ENCODE measurements at places on chromosomes 6 and 20.

- DNase-seq, result no peak
Observed at GRCh38 chr6:42355416-42355815, 96.3 kb downstream of the TRERF1 start.

DNA sequence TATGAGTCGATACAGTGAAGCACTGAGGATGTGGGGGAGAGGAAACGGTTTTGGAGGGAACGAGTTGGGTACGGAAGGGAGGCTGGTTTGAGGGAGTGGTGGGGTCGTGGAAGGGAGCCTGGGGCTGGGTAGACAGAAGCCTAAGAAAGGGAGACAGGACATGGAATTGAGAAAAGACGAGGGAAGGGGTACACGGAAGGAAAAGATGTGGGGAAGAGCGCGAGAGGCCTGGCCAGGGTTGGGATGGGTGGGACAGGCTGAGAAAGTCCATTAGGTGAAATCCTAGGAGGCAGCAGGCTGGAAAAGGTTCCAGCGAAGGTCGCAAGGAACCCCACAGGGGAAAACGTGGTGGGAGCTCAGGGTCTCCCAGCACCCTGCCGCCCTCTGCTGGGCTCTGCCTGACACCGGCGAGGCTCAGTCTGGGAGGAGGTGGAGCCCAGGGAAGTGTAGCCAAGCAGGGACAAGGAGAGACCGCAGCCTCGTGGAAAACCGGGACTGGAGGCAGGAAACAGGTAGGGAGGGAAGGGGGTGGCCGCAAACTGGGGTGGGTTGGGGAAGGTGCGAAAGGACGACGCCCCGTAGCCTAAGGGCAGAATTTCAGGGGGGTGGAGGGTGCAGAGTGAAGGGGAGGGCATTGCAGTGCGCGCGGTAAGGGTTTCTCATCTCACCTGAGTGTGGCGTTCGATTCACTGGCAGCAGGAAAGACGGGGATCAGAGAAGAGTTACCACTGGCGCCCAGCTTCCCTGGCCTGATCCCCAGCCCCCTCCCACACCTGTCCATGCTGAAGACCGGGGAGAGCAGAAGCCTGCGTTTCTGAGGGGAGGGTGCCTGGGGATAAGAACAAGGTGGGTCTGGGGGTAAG lies 4.3 kb downstream of the GABBR1 start:
- peak; percentile 75 for DNase-seq

DNA sequence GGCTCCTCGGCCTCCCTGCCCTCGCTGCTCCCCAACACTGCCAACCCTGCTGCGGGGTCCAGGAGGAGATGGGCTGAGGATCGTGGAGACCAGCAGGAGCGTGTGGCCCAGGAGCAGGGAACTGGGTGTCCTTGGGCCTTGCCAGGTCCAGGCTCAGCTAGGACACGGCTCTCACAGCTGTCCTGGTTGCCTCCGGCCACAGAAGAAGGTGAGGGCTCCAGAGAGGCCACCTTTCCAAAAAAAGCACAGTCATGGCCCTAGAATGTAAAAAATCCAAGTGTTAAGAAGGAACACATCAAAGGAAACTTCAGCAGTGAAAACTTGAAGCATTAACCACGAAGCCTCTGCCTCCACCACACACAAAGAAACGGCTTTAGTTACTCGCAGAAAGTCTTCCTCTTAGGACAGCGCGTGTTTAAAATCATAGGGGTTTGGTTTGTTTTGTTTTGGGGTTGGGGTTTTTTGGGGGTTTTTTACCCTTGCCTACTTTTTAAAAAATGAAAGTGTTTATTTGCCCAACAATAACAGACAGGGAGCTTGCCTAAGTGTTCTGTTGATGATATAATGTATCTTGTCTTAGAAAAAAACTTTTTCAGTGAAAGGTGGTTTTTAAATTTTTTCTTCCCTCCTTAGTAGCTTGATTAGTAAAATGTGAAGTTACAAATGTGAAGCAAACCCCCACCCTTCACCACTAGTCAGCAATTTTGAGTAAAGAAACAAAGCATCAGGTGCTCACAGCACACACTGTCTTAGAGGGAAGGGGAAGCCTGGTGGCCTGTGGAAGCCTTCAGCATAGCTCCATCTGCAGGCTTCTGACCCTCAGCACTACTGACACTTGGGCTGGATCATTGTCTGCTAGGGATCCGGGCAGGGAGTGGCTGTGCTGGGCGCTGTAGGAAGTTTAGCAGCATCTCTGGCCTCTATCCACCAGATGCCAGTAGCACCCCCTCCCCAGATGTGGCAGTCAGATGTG lies 60.0 kb downstream of the PTPN1 start:
- DNase-seq, result no peak

DNA sequence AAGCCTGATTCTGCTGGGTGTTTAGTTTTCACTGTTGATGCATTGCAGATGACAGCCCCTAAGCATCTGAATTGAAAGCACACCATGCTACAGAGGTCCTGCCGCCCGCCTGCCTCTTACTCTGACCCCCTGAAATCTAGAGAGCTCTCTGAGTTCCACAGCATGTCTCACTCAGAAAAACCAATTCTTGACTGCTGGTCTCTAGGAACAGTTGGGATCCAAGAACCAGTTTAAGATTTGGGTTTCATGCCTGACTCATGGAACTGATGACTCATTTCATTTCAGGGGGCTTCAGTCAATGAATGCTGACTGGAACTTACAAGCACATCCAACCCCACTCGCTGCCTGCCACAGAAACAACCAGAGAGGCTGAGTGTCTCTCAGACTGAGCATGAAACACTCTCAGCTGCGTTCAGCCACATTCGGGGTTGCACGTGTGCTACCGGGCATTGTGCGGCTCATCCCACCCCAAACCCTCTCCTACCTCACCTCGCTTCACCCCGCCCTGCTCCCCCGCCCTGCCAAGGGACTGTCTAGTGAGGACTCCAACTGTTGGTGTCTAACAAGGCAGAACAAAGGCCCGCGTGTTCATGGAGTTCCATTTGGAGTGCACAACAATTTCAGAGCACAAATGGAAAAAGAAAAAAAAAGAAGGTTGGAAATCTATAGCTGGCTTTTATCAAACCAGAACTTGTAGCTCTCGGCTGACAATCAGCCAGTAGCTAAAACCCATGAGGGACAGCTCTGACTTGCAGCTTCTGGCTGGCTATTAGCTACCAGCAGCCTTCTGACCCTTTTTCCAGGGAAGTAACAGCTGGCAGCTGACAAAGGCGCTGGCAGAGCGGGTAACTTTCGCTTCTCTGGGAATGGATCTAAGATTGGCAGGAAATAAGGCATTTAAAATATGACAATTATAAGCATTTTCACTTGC lies 20.0 kb upstream of the TRAF3IP2 start:
- peak; percentile 94 for DNase-seq

GRCh38 chr6:37105148-37106050 lies 64.6 kb upstream of the PIM1 start:
- DNase-seq, result no peak

GRCh38 chr20:58652606-58653294 lies 1.7 kb downstream of the STX16 start:
- no peak for DNase-seq

DNA sequence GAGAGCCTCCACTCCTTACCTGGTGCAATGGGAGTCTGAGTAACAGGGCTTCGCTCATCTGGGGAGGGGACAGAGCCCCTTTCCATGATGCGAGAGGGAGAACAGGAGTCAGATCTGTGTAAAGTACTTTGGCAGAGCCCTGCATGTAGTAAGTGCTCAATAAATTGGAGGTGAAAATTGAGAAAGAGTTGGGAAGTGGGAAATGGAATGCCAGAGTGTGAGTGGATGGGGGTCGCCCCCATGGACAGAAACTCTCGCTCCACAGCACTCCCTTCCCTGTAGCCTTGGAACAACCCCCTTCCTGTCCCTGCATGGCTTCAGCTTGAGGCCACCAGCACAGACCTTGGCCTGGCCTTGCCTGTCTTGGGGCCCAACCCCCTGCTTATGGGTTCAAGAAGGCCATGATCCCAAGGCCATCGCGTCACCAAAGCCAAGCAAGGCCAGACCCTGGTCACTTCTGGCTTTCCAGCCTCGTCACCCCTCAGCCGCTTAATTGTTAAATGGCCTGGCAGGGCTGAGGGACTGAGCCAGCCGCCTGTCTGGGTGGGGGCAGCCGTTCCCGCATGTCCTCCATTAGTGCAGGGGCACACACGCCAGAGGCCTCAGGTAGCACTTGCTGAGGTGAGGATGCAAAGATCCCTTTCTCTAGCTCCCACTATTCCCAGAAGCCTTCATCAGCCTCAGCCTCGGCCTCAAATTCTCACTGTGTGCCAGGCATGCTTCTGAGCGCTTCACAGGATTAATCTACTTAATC lies 93.7 kb upstream of the PTPN1 start:
- no peak for DNase-seq

DNA sequence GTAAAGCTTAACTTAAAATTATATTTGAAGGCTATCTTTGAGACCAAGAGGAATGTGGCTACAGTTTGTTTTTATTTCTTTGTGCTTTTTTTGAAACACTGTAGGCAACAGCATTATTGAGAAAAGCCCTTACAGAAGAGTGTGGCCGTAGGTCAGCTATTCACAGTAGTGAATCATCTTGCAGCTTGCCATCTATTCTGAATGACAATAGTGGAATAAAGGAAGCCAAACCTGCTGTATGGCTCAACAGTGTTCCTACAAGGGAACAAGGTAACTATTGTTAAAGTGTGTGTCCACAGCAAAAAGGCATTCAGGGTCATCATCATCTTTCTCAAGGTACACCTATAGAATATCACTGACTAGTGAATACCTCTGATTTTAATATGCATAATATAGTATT lies 88.5 kb downstream of the KIZ start:
- no peak for DNase-seq

All from fibroblast of skin of right quadriceps (primary cell).